Motor neuron (in vitro differentiated cells): ENCODE measurements at places on chromosomes 2 and 18. TPM values are rescaled to one million over a fixed set of nuclear protein-coding genes. Genes with fewer than 3 reads are reported as not detected.

Gene VSNL1
- 2.3 and 2.5 TPM in 2 replicates for total RNA-seq

Gene CRYGC
- 1.3 and 1.4 TPM in 2 replicates for total RNA-seq

Gene ZBTB7C
- 1.8 and 1.9 TPM in 2 replicates for total RNA-seq

Gene DSC1
- 0.65 and 0.81 TPM in 2 replicates for total RNA-seq

Gene CYP1B1
- total RNA-seq: 122 and 213 TPM in 2 replicates

Gene CAMKMT
- total RNA-seq: 5.1 and 6.1 TPM in 2 replicates

Gene KCNF1
- total RNA-seq: 3.7 and 3.8 TPM in 2 replicates

Gene AQP12A
- total RNA-seq: not detected in 2 replicates

Gene BOK
- 14.1 and 14.2 TPM in 2 replicates for total RNA-seq

Gene CHST10
- 17.4 and 19.5 TPM in 2 replicates for total RNA-seq

Gene SPP2
- not detected in 2 replicates for total RNA-seq

Gene NYAP2
- total RNA-seq: 0.83 and 1.1 TPM in 2 replicates

Gene ALPI
- 0.10 TPM in 1 of 2 replicates, not detected in the other for total RNA-seq

Gene UGT1A4
- total RNA-seq: 0.08 TPM in 1 of 2 replicates, not detected in the other

Gene MARCHF7
- total RNA-seq: 52.9 and 61.0 TPM in 2 replicates

Gene TNFAIP6
- total RNA-seq: 7.0 and 7.9 TPM in 2 replicates

Gene ZBTB14
- total RNA-seq: 14.9 and 15.4 TPM in 2 replicates

Gene MDH1B
- 19.7 and 20.2 TPM in 2 replicates for total RNA-seq

Gene LCT
- 0.11 and 0.13 TPM in 2 replicates for total RNA-seq

Gene NDUFAF7
- total RNA-seq: 14.4 and 18.0 TPM in 2 replicates

Gene MC2R
- 0.05 and 0.10 TPM in 2 replicates for total RNA-seq

Gene GAREM1
- 9.1 and 9.4 TPM in 2 replicates for total RNA-seq

Gene GALNT14
- 1.5 and 2.1 TPM in 2 replicates for total RNA-seq

Gene KCNJ13
- total RNA-seq: 1.9 and 3.1 TPM in 2 replicates

Gene ARHGAP15
- total RNA-seq: 0.29 TPM in 1 of 2 replicates, not detected in the other

Gene CHAC2
- 2.0 TPM in 2 replicates for total RNA-seq

Gene PAPOLG
- total RNA-seq: 15.2 and 18.7 TPM in 2 replicates

Gene TMEM18
- 14.4 and 15.6 TPM in 2 replicates for total RNA-seq

Gene CFAP210
- 12.5 and 14.7 TPM in 2 replicates for total RNA-seq

Gene REEP1
- 15.3 and 18.6 TPM in 2 replicates for total RNA-seq

Gene GAL3ST2
- total RNA-seq: 0.25 and 0.43 TPM in 2 replicates

Gene ACVR1
- total RNA-seq: 24.3 and 25.9 TPM in 2 replicates

Gene HTRA2
- total RNA-seq: 35.9 and 40.9 TPM in 2 replicates

Gene RAMP1
- 1.1 and 1.6 TPM in 2 replicates for total RNA-seq

Gene ZNF532
- 132 and 150 TPM in 2 replicates for total RNA-seq

Gene TSPYL6
- 0.43 and 0.56 TPM in 2 replicates for total RNA-seq
